ENCODE measurements at places on chromosomes 4 and X.

- no peak for DNase-seq
Observed at GRCh38 chrX:135114392-135114791, 5.9 kb downstream of the ETDB start.

DNA sequence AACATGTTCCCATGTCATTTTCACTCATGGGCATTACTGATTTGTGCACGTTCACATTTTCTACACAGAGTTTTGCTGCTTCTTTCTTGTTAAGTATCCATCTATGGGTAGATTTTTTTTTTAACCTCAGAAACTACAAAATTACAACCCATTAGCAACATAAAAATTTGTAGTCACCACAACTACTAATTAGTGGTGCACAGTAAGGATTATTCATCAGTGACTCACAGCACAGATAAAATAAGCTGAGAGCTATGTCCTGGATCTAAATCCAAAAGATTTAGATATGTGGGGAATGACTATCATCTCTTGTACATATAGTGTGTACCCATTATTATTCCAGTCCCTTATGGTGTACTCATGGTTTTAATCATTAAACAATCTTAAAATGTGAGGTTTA, 19.7 kb upstream of the AMELX start:
- DNase-seq: no peak

- DNase-seq: no peak
Observed at GRCh38 chrX:39941332-39941920, 156.3 kb downstream of the BCOR start.

- no peak for DNase-seq
Observed at GRCh38 chrX:150897421-150898320, 797 bp downstream of the CD99L2 start.

- no peak for DNase-seq
Observed at GRCh38 chr4:122246551-122246950, 94.4 kb downstream of the BLTP1 start.

- no peak for DNase-seq
Observed at GRCh38 chrX:11666952-11667685, 1.4 kb upstream of the ARHGAP6 start.

- DNase-seq: no peak
Observed at GRCh38 chr4:122643257-122643656, 22.4 kb upstream of the IL21 start.

DNA sequence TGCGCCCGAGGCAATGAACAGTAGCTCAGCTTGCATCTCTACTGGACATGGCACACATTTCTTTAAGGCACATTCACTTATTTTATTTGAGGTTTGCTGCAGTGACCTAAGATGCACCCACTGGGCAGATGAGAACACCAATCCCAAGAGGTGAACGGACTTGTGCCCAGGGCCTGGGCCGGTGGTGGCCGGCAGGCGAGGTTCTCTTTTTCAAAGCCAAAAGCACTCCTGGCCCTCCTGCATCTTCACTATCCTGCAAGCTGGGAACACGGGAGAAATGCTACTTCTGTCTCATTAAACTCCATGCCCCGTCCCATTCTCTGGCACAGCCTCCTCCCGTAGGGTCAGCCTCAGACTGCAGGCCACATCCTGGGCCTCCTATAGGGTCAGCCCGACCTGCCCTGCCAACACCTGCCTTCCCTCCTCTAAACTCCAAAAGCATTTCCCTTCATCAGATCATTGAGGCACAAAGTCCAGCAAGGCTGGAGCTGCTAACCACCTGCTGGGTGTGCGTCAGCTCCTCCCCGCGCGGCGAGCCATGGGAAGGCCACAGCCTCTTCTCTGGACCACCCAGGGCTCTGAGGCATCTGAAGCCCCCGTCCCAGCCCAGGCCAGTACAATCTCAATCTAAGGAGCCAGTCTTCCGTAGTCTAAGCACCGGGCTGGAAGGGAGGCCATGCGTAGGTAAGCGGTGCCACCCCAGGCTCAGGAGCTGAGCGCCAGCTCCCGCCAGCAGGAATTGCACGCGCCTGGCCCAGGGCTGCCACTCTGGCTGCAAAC, 166.1 kb downstream of the AFAP1 start:
- no peak for DNase-seq

- DNase-seq: no peak
Observed at GRCh38 chrX:1358793-1359476, 22.4 kb downstream of the IL3RA start.

DNA sequence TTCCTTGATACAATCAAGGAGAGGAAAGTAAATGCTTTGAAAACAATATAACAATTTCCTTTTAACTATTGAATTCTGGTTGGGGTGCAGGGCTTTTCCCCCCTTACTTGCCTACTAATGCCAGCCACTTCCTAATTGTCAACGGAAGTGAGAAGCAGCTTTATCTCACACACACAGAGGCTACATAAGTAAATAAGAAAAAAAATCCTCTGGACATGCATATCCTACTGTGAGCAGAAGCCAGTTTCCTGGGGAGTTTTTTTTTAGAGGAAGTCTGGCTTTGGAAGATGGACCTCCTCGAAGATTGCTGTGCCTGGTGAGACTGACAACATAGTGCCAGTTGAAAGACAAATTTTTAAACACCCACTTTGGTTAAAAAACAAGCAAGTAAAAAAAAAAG, 180.6 kb downstream of the OPHN1 start:
- no peak for DNase-seq

- DNase-seq: no peak
Observed at GRCh38 chr4:84492290-84492689, 6.8 kb downstream of the NKX6-1 start.

DNA sequence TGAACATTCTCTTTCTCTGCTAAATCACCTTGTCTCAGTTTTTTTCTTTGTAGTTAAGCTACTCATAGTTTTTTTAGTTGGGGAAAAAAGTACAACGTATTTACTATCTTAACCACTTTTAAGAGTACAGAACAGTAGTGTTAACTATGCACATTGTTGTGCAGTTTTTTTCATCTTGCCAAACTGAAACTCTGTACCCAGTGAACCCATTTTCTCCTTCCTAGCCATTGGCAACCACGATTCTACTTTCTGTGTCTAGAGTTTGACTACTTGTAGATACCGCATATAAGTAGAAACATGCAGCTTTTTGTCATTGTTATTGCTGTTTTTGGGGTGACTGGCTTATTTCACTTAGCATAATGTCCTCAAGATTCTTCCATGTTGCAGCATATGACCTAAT, 10.0 kb downstream of the N4BP2 start:
- DNase-seq: no peak

DNA sequence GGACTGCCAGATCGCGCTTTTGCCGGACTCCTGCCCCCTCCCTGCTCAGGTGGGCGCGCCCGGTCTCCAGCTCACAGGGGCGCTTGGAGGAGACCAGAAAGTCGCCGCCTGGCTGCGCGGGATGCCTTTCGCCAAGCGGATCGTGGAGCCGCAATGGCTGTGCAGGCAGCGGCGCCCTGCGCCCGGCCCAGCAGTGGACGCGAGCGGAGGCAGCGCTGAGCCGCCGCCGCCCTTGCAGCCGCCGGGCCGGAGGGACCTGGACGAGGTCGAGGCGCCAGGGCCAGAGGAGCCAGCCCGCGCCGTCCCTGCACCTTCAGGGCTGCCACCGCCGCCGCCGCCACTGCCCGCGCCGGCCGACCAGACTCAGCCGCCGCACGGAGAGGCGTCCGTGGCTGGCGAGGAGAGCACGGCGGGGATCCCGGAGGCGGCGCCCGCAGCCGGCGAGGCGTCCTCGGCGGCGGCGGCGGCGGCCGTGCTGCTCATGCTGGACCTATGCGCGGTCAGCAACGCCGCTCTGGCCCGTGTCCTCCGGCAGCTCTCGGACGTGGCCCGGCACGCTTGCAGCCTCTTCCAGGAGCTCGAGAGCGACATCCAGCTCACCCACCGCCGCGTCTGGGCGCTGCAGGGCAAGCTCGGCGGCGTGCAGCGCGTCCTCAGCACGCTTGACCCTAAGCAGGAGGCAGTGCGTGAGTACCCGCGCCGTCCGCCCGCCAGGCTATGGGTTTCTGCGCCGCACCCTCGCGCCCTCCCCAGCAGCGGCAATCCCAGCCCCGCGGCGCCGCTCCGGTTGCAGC, 834 bp downstream of the NHS start:
- no peak for DNase-seq

GRCh38 chr4:118975449-118976192, 87.0 kb downstream of the SYNPO2 start:
- DNase-seq: no peak

DNA sequence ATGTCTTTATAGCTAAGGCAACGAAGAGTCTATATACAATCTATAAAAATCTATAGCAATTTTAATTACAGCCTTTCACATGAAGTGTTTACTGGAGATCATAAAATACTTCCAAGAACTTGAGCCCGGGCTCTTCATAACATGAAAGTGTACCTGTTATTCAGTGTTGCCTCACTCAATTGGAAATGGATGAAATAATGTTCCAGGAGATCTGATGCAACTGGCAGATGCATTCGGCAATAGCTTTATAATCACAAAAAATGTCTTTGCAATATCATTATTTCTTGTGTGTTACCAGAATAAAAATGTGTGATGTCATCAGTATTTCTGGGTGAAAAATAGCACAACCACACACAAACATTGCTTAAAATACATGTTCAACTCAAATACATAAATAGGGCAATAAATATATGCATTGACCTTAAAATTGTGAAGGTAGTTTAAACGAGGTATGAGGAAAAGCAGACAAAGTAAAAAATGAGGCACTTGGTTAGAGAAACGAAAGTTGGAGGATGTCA, 1266.8 kb upstream of the PCDH7 start:
- DNase-seq: no peak

- no peak for DNase-seq
Observed at GRCh38 chrX:97471071-97471470, 587.4 kb downstream of the RPA4 start.

GRCh38 chrX:150202641-150203247, 160.4 kb upstream of the MAMLD1 start:
- DNase-seq: no peak

DNA sequence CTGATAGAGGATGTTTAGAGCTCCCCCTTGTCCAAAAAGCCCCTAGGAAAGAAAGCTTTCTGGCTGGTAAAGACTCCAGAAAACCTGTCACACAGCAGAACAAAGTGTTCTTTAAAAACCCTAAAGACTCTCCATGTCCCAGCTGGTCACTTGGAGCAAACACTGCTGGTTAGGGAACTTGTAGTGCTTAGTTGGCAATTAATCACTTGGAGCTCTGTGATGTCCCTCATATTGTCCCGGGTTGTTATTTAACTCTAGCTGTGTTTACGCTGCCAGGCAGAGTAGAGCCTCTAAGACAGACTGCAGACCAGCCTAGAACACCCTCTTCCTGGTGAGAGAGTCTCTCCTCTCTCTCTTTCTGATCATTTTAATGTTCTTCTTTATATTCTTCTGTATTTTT, 267.3 kb downstream of the BCOR start:
- no peak for DNase-seq

DNA sequence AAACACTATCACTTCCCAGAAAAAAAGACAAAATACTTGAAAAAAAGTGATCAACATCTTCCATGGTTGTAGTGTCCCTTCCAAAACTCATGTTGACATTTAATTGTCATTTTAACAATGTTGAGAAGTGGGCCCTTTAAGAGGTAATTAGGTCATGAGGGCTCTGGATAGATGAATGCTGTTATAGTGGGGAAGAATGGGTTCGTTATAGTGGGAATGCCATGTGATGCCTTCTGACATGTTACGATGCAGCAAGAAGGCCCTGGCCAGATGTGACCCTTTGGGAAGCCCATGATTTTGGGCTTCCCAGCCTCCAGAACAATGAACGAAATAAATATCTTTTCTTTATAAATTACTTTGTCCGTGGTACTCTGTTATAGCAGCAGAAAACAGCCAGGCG, 4.0 kb upstream of the SLC10A6 start:
- DNase-seq: no peak

GRCh38 chr4:143357161-143357845, 20.6 kb downstream of the GAB1 start:
- DNase-seq: no peak
